D341Med (cell line): ENCODE measurements at places on chromosomes 7 and 10.
A peak's percentile ranks its signal among the peaks of the same experiment; 100 is the strongest.

- DNase-seq, result no peak
These were observed 154.1 kb downstream of the NRP1 start for GRCh38 chr10:33180390-33180789.

DNA sequence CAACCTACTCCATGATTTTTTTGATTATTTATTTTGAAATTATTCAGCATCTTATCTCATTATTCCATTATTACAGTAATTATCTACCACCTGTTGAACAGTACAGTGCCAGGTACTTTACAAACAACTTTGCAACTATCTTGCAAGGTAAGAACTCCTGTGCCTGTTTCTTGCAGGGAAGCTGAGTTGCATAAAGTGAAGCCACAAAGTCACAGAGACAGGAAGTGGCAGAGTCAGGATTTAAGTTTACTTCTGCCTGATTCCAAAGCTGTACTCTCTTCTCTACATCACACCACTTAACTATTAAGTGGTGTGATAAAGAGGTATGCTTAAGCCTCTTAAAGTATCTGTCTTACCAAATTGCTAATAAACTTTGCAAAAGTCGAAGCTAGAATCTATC, 80.1 kb downstream of the LRRTM3 start:
- DNase-seq, result no peak

GRCh38 chr7:155995183-155995612, 182.9 kb upstream of the SHH start:
- DNase-seq, result no peak

DNA sequence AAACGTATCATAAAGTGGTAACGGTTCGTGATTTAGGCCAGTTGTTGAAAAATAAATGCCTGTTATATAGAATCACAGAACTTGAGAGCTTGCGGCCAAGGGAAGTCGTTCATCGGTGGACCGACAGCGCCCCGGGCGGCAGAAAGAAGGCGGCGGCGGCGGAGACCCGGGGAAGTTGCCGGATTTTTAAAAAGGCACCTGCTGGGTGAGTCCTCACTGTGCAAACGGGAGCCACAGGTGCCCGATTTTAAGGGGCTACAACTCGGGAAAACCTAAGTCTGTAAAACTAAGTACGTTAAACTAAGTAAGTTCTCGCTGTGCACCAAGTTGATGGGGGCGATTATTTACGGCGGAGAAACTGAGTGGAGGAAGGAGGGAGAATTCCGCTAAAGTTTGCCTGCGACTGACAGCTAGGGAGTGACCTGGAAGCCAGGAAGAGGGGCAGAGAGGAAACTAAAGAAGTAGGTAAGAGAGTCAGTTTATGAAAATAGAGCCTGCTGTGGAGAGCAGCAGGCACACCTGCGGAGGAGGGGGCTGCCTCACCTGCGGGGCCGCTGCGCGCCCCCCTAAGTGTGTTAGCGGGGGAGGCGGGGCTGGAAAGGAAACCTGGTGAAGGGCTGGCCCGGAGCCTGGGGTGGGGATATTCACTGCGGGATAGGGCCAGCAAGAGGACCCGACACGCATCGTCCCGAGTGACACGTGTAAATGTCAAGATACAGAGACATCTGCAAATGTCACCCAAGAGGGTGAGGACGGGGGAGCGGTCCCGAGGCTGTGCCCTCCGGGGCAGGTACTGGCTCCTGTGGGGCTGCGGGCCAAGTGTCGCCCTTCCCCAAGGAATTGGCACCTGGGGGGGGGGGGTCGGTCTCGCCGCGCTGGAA, 996 bp downstream of the ADAM12 start:
- no peak for DNase-seq

DNA sequence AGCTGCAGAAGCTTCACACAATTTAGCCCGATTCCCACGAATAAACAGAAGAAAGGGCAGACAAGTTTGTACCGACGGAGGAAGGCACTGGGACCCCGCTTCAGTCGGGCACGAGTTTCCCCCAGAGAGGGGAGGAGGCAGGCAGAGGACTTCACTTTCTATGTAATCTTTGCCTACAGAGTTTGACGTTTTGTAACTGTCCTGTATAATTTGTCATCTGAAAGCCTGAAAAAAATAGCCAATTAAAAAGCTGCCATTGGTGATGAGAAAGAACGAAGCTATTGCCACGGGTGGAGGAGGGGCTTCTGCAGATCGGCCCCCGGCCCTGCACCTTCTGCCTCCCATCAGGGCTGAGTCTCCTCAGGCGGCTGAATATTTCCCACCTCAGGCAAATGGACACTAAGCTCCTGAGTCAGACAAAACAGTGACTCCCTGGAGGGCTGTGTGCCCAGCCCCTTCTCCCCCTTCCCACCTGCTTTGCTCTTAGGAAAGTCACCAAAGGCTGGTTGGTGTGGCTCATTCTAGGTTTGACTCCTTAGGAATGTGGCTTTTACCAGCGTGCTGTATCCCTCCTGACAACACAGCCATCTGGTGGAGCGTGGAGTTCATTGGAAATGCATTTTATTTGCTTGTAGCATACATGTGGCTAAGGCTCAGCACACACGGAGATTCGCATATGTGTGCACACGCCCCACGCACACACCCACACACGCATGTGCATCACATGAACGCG, 117.4 kb downstream of the VIPR2 start:
- DNase-seq, result no peak

- DNase-seq, result no peak
These were observed 167.2 kb upstream of the IMMP2L start for GRCh38 chr7:111729483-111729882.

DNA sequence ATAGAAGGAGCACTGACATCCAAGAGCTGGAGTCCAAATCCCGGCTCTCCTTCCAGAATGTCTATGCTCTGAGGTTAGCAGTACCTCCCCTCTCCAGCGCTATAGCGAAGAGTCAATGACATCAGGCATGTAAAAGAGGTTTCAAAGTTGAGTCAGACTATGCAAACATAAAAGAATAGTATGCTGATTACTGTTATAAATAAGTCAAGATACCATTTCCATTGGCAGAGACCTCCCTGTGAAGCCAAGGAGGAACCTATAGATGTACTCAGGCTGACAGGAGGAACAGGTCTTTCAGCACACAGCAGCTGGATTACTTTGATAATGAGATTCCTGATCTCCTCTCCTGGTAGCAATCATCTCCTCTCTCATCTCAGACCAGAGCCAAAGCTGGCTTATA, 103.9 kb upstream of the EFCAB10 start:
- no peak for DNase-seq

GRCh38 chr7:101595766-101596537, 33.1 kb downstream of the MYL10 start:
- DNase-seq, result no peak

DNA sequence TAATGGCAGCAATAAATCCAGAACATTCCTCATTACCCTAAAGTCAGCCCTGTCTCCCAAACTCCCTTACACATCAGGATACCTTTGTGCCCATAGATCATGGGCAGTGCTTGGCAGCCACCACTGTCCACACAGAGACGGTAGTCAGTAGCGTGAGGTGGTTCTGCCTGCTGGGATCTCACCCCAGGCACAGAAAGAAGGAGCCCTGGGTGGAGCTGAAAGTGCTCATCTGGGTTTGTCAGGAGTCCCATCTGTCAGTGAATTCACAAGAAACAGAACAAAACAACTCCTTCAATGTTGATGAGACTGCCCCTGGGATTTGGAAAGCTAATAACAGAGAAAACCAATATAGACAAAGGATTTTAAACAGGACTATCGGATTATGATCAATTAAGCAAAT, 90.2 kb upstream of the PRSS58 start:
- DNase-seq, result peak; percentile 64

DNA sequence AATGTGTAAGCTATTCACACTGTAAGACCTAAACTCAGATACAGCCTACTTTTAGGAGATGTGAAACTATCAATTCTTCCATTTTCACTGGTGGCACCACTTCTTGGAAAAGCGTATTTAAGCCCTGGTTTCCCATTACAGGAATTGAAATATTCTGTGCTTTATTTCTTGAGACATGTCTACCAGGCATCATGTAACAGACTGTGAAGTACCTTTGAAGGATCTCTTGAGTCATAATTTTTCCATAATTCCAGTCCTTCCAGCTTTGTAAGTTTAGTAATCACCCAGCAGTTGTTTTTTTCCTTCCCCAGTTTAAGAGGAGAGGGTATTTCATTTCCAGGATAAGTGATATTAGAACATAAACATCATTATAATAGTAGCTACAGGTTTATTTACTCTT, 186.0 kb upstream of the PRPS1L1 start:
- DNase-seq, result no peak

DNA sequence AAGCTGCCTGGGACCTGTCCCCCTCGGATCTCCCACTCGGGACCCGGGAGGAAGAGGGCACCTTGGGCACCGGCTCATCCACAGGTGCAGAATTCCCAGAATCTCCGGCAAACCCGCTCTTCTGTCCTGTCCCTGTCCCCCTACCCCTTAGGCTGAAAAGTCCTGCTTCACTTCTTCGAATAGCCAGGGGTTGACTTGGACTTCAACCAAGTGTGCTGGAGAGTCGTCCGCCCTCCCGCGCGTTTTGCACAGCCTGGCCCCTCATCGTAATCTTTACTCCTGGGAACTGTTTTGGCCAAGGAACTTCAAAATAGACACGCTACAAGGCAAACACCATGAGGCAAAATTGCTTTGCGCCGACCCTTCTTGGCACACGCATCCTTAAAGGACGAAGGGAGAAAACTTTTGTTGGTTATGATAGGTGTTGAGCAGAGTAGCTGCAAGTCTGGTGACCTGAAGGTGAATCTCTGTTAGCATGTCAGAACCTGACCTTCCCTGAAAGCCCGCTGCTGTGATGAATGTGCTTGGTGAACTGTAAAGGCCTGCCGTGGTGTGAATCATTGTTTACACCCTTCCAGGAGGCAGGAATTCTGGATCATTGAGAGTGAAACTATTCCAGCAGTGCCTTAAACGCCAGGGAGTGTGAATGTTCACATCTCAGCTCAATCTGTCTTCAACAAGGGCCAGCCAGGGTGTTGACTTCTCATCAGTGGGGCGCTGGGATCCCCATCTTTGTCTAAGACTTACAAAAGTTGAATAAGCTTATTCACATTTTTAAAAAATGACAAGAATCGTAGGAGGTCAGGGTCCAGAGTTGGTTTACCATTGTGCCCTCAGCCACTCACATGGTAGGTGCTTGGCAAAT, 589 bp upstream of the RAPGEF5 start:
- DNase-seq, result no peak

- no peak for DNase-seq
These were observed 164.7 kb downstream of the ADAM12 start for GRCh38 chr10:126223512-126224067.

GRCh38 chr10:35416619-35417312, 80.5 kb downstream of the CCNY start:
- DNase-seq, result no peak

DNA sequence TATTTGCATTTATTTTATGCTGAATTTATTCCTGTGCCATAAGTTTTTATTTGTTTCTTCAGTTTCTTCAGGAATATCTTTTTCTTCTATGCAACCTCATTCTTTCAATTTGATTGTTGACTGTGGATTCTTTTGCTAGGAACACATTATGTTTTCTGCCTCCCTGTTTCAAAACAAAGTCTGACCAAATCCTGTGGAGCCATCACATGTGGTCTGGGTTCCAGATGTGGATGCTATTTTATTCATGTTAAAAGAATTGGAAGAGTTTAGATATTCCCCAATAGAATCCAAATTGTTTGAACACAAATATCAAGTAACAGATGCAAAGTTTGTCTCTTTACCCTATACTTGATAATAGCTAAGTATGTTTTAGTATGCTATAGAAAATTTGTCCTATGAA, 56.8 kb upstream of the LRRC17 start:
- no peak for DNase-seq

DNA sequence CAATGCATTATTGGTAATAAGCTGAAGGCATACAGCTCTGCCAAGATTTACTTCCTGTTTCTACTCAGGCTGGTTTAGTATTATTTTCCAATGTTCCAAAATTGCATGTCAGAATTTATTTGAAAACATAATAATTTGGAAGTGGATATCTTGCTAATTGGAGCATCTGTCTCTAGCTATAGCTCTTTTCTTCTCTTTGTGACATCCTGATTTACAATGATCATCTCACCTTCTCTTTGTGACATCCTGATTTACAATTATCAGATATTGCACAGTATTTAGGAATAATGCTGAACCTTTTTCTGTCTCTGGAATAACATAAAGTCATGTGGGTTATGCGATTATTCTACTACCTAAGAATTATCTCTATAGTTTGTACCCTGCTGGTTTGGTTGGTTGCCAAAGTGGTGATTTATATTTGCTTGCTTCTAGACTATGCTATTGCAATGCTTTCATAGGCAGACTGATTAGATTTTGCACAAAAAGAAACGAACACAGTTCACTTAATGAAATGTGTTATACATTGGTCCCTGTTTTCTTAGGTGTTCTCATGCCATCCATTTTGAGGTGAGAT, 44.3 kb upstream of the CABCOCO1 start:
- no peak for DNase-seq

GRCh38 chr7:155945670-155946325, 133.5 kb upstream of the SHH start:
- no peak for DNase-seq

- DNase-seq, result no peak
These were observed 6.5 kb downstream of the POR start for GRCh38 chr7:75921479-75921878.

- no peak for DNase-seq
These were observed 237.7 kb upstream of the PRKCQ start for GRCh38 chr10:6817770-6818169.

DNA sequence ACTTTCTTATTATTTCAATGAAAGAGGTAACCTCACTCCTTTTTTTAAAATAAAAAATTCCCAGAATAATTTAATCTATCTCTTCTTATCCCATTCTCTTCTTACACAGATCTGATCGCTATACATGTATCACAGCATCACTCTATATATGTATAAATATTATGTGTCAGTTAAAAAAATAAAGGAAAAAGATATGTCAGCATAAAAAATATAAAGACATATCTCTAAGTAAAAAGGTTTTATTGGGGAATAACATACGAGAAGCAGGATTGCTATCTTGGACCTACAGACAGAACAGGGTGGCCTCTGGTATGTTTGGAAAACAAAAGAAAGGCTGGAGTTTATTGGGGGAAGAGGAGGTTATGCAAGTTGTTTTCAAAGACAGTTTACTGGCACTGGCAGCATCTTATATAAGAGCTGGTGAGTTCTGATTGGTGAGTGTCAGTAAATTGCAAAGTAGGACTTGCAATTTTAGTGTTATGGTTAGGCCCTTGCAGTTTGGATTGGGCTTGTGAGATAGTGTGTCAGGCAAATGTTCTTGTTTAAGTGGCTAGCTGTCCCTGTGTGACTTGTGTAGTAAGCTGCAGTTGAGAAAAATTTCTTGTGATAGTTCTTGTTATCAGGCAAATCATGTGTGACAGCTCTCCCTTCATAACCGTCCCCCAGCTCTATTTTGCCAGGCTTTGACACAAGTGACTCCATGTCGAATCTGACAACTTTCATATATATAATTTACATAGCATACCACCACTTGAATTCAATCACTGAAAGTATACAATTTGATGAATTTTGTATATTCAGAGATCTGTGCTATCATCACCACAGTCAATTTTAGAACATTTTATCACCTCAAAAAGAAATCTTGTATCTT, 118.2 kb downstream of the HBP1 start:
- no peak for DNase-seq

GRCh38 chr7:100893910-100894721, 1.6 kb downstream of the ACHE start:
- peak; percentile 10 for DNase-seq
